Activated naive CD4-positive, alpha-beta T cell treated with anti-CD3 and anti-CD28 coated beads, Interleukin-2, amount 10 ng/mL, durations not matched to agents 7 days and 5 days (primary cell): ENCODE measurements at places on chromosomes 2 and 18.
A peak's percentile ranks its signal among the peaks of the same experiment; 100 is the strongest.

DNA sequence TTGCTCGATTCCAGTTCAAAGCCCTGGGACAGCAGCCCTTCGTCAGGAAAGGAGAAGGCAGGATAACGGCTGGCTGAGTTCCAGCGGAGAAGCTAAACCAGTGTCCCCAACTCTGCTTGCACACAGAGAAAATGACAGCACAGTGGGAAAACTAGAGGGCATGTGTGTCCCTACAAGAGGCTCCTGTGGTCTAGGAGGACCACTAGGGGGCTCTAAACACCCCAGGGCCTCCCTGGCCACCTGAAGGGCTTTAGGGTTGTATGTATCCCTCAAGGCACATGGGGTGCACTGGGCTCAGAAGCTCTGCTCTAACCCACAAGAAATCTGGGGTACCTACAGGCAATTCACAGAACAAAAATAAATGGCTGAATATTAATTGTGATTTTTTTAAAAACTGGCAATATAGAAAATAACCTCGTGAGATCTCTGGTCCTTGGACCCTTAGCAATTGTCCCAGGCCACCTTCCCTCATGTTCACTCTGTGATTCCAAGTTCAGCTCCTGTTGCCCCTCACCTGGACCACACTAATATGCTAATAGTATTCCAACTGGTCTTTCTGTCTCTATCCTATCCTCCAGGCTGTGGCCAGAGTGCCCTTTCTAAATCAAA lies 17.5 kb downstream of the STAT1 start:
- H3K4me3 ChIP-seq: no peak overlapping the region
- peak overlapping the region; percentile 76 for H3K27ac ChIP-seq
- H3K4me1 ChIP-seq: peaks cover 79% of the 10 kb centered on the region
- H3K27me3 ChIP-seq: no peaks in the 10 kb centered on the region
- peaks cover 86% of the 10 kb centered on the region for H3K36me3 ChIP-seq

GRCh38 chr2:17657759-17658158 lies 95.9 kb downstream of the SMC6 start:
- H3K4me3 ChIP-seq: no peak overlapping the region
- no peaks in the 10 kb centered on the region for H3K27me3 ChIP-seq
- H3K27ac ChIP-seq: no peak overlapping the region
- DNase-seq: no peak

DNA sequence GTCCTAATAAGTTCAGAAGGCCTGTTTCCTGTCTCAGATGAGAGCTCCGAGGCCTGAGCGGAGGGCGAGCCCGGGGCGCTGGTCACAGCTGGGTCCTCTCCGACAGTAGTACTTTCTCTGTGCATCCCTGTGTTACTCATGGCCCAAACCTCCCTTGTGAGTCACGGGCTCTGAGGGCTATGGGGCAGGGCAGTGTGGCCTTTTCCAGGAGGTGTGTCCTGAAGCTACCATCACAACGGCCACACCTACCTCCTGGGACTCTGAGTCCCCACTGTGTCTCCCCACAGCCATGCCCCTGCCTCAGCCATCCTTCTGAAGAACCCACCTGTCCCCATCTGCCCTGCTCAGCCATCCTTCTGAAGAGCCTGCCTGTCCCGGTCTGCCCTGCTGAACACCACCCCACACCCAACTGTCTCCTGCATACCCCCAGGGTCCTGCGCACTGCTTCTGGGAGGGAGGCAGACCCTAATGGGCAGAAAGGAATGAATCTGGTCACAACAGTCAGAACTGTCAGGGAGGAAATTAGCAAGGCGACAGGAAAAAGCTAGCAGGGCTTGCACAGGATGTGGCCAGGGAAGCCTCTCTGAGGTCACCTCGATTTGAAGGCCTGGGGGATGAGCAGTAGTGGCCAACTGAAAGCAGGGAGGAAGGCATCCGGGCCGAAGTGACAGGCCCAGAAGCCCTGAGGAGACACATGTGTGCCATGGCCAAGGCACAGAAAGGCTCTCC lies 145.4 kb upstream of the RIOK3 start:
- H3K36me3 ChIP-seq: peaks cover 4% of the 10 kb centered on the region
- peaks cover 41% of the 10 kb centered on the region for H3K4me1 ChIP-seq
- no peak overlapping the region for H3K4me3 ChIP-seq
- DNase-seq: peak; percentile 58
- no peaks in the 10 kb centered on the region for H3K27me3 ChIP-seq
- H3K27ac ChIP-seq: peak overlapping the region; percentile 89

DNA sequence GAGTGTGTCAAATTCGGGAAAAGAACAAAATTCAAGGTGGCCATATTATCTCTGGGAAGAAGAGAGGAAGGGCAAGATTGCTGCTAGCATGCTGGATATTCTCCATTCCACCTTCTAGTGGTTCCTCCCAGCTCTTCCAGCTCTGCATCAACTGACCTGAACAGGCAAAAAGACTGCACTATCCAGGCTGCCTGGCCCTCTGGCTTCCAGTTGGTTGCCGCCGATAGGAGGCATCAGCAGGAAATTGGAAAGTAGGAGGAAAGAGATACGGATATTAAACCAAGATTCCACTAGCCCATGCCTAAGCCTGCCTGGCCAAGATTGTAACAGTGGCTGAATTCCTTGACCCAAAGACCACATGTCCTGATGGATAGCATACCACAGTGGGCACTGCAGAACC lies 1.7 kb upstream of the RTTN start:
- H3K4me1 ChIP-seq: peaks cover 34% of the 10 kb centered on the region
- H3K4me3 ChIP-seq: no peak overlapping the region
- H3K36me3 ChIP-seq: peaks cover 3% of the 10 kb centered on the region
- H3K27me3 ChIP-seq: no peaks in the 10 kb centered on the region

- H3K27ac ChIP-seq: no peak overlapping the region
- DNase-seq: no peak
- peaks cover 12% of the 10 kb centered on the region for H3K4me1 ChIP-seq
- H3K4me3 ChIP-seq: no peak overlapping the region
Observed at GRCh38 chr2:190794790-190795189, 85.8 kb upstream of the GLS start.

DNA sequence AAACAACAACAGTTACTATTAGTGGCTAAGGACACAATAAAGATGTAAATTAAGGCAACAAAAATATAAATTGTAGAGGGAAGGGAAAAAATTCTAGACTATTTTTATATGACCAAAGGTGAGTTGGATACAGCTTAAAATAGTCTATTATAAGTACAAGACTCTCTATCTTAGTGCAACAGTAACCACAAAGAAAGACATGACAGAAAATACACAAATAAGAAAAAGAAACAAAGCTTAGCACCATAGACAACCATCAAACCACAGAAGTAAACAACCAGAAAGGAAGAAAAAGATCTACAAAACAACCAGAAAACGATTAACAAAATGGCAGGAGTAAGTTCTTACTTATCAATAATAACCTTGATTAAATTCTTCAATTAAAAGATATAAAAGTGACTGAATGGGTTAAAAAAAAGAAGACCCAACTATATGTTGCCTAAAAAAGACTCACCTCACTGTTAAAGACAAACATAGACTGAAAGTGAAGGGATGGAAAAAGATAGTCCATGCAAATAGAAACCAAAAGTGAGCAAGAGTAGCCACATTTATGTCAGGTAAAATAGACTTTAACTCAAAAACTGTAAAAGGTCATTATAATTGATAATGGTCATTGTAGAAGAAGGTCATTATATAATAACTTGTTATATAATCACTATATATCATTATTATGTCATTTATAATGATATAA lies 62.5 kb downstream of the USP40 start:
- H3K4me3 ChIP-seq: no peak overlapping the region
- no peak overlapping the region for H3K27ac ChIP-seq
- peaks cover 33% of the 10 kb centered on the region for H3K36me3 ChIP-seq
- no peaks in the 10 kb centered on the region for H3K27me3 ChIP-seq
- H3K4me1 ChIP-seq: peaks cover 9% of the 10 kb centered on the region

- no peak overlapping the region for H3K27ac ChIP-seq
- DNase-seq: no peak
- no peaks in the 10 kb centered on the region for H3K27me3 ChIP-seq
- H3K4me3 ChIP-seq: no peak overlapping the region
- peaks cover 81% of the 10 kb centered on the region for H3K36me3 ChIP-seq
Observed at GRCh38 chr18:79935499-79935898, 16.0 kb downstream of the SLC66A2 start.

GRCh38 chr2:75561566-75562512 lies 1.1 kb upstream of the EVA1A start:
- no peak overlapping the region for H3K27ac ChIP-seq
- peak overlapping the region; percentile 71 for H3K4me3 ChIP-seq
- H3K36me3 ChIP-seq: no peaks in the 10 kb centered on the region
- peaks cover 17% of the 10 kb centered on the region for H3K4me1 ChIP-seq

GRCh38 chr2:230827774-230828271 lies 36.9 kb upstream of the ITM2C start:
- H3K4me1 ChIP-seq: peaks cover 22% of the 10 kb centered on the region
- no peak overlapping the region for H3K27ac ChIP-seq
- peaks cover 79% of the 10 kb centered on the region for H3K27me3 ChIP-seq
- no peaks in the 10 kb centered on the region for H3K36me3 ChIP-seq
- no peak overlapping the region for H3K4me3 ChIP-seq
- DNase-seq: no peak

- no peak overlapping the region for H3K4me3 ChIP-seq
- H3K27me3 ChIP-seq: peaks cover 4% of the 10 kb centered on the region
- no peak for DNase-seq
- no peaks in the 10 kb centered on the region for H3K36me3 ChIP-seq
Observed at GRCh38 chr2:1502891-1503304, 89.6 kb downstream of the TPO start.

GRCh38 chr2:228543117-228543516 lies 361.6 kb upstream of the SPHKAP start:
- no peak overlapping the region for H3K4me3 ChIP-seq
- H3K4me1 ChIP-seq: no peaks in the 10 kb centered on the region
- no peak for DNase-seq
- H3K27me3 ChIP-seq: no peaks in the 10 kb centered on the region
- no peaks in the 10 kb centered on the region for H3K36me3 ChIP-seq

DNA sequence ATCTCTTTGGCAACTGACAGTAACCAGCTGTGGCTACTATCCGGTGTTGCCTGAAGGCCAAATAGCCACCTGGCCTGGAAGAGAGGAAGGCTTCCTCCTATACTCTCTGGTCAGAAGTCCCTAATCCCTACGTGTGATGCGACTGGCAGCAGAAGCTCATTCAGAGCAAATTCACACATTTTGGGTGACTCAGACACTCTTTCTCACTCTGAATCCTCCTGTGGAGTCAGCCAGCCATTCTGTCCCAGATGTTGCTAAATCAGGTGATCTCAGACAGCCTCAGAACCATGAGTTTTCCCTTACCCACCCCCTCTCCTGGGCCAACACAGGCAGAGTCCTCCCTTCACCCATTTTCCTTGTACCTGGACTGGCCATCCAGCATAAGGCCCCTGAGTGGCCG lies 34.7 kb downstream of the CFAP53 start:
- no peak overlapping the region for H3K27ac ChIP-seq
- no peak for DNase-seq
- H3K4me3 ChIP-seq: no peak overlapping the region
- H3K4me1 ChIP-seq: no peaks in the 10 kb centered on the region
- peaks cover 16% of the 10 kb centered on the region for H3K27me3 ChIP-seq
- no peaks in the 10 kb centered on the region for H3K36me3 ChIP-seq

GRCh38 chr2:166179201-166179600 lies 51.4 kb upstream of the SCN1A start:
- H3K4me1 ChIP-seq: no peaks in the 10 kb centered on the region
- H3K27ac ChIP-seq: no peak overlapping the region
- peaks cover 4% of the 10 kb centered on the region for H3K27me3 ChIP-seq
- no peak overlapping the region for H3K4me3 ChIP-seq
- DNase-seq: no peak
